ENCODE measurements at places on chromosomes 2 and 18. TPM values are rescaled to one million over a fixed set of nuclear protein-coding genes. Genes with fewer than 3 reads are reported as not detected.

GRCh38 chr18:22185771-22186386 is 16.5 kb downstream of the GATA6 start:
- peaks cover 17% of the 10 kb centered on the region for H3K36me3 ChIP-seq
- H3K27me3 ChIP-seq: no peaks in the 10 kb centered on the region
- no peak overlapping the region for H3K4me3 ChIP-seq
- DNase-seq: no peak
- no peak overlapping the region for H3K27ac ChIP-seq

DNA sequence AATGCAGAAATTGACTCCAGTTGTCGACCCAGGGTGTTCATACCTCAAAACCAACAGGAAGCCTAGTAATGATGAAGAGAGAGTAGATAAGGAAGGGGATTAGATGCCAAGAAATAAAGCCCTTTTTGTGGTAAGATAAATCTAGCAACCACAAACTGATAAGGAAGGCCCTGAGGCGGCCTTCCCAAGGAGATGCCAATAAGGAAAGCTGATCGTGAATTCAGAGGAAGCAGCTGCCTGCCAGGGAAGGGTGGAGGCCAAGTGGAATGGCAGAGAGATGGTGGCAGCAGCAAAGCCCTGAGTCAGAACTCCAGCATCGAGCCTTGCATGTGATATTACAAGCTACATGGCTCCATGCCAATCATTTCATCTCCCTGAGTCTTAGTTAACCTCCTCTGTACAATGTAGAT is 126.3 kb downstream of the IRS1 start:
- H3K4me1 ChIP-seq: peaks cover 15% of the 10 kb centered on the region
- peak overlapping the region; percentile 8 for H3K27ac ChIP-seq
- no peak overlapping the region for H3K4me3 ChIP-seq
- H3K27me3 ChIP-seq: no peaks in the 10 kb centered on the region
- DNase-seq: peak; percentile 78

GRCh38 chr18:53735526-53735925 is 488.9 kb downstream of the MBD2 start:
- H3K4me3 ChIP-seq: no peak overlapping the region
- no peak for DNase-seq
- no peaks in the 10 kb centered on the region for H3K4me1 ChIP-seq
- no peaks in the 10 kb centered on the region for H3K36me3 ChIP-seq
- H3K27ac ChIP-seq: no peak overlapping the region

GRCh38 chr18:79637921-79638909 is 41.4 kb upstream of the CTDP1 start:
- peaks cover 6% of the 10 kb centered on the region for H3K36me3 ChIP-seq
- DNase-seq: no peak
- H3K27ac ChIP-seq: no peak overlapping the region
- no peak overlapping the region for H3K4me3 ChIP-seq

- DNase-seq: peak; percentile 49
- no peak overlapping the region for H3K4me3 ChIP-seq
- H3K27me3 ChIP-seq: no peaks in the 10 kb centered on the region
- H3K36me3 ChIP-seq: no peaks in the 10 kb centered on the region
- H3K4me1 ChIP-seq: no peaks in the 10 kb centered on the region
Observed at GRCh38 chr2:160783474-160783873, 289.9 kb upstream of the RBMS1 start.

GRCh38 chr2:216777637-216778273 is 82.1 kb downstream of the TNP1 start:
- H3K4me1 ChIP-seq: peaks cover 12% of the 10 kb centered on the region
- H3K4me3 ChIP-seq: no peak overlapping the region
- no peaks in the 10 kb centered on the region for H3K27me3 ChIP-seq
- H3K36me3 ChIP-seq: no peaks in the 10 kb centered on the region
- no peak overlapping the region for H3K27ac ChIP-seq

DNA sequence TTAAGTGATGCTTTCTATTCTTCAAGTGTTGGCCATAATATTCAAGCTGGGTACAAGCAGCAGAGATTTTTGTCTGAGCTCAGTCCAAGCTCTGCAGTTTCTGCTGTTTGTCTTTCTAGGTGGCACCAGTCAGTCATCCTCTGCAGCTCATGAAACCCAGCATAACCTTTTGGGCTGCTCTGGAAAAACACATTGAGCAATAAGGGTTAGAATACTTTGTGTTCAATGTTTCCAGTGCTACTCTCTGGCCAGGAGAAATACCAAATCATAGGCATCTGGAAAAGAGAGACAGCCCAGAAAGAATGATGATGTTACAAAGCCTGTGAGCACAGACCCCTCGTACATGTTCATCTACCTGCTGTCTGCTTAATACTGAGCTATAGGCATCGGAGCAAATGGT is 19.5 kb upstream of the WIPF1 start:
- peaks cover 34% of the 10 kb centered on the region for H3K4me1 ChIP-seq
- no peak overlapping the region for H3K4me3 ChIP-seq
- DNase-seq: peak; percentile 74

GRCh38 chr2:4873364-4873763 is 818.8 kb upstream of the SOX11 start:
- peaks cover 6% of the 10 kb centered on the region for H3K4me1 ChIP-seq
- DNase-seq: no peak
- H3K27me3 ChIP-seq: no peaks in the 10 kb centered on the region
- no peak overlapping the region for H3K27ac ChIP-seq
- H3K36me3 ChIP-seq: no peaks in the 10 kb centered on the region
- H3K4me3 ChIP-seq: no peak overlapping the region

DNA sequence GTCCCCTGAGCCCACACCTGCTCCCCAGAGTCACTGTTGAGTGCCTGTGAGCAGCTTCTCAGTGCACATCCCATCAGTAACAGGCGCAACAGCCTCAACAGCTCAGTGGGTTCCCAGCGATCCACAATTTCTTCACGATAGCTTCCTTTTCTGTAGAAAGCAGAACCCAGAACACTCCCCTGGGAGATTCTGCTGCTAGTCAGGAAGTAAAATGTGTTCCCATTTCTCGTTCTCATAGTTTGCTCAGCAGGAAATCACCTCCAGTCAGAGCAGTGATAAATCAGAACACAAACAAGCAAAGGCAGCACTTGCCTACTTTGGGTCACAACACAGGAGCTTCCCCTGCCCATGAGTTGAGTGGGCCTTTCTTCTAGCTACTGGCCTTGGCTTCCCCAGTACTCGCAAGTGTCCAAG is 48.9 kb upstream of the ATG16L1 start:
- no peak for DNase-seq
- no peak overlapping the region for H3K27ac ChIP-seq
- H3K36me3 ChIP-seq: peaks cover 55% of the 10 kb centered on the region
- H3K4me1 ChIP-seq: no peaks in the 10 kb centered on the region
- no peak overlapping the region for H3K4me3 ChIP-seq
- H3K27me3 ChIP-seq: no peaks in the 10 kb centered on the region

- no peak overlapping the region for H3K4me3 ChIP-seq
- DNase-seq: peak; percentile 5
- H3K27me3 ChIP-seq: no peaks in the 10 kb centered on the region
- H3K27ac ChIP-seq: no peak overlapping the region
- no peaks in the 10 kb centered on the region for H3K36me3 ChIP-seq
Observed at GRCh38 chr18:29123706-29124530, 947.0 kb upstream of the CDH2 start.

GRCh38 chr18:9753846-9754245 is 45.7 kb downstream of the RAB31 start:
- DNase-seq: peak; percentile 96
- peaks cover 7% of the 10 kb centered on the region for H3K4me1 ChIP-seq
- H3K36me3 ChIP-seq: no peaks in the 10 kb centered on the region
- H3K27me3 ChIP-seq: no peaks in the 10 kb centered on the region
- H3K4me3 ChIP-seq: no peak overlapping the region

- no peak overlapping the region for H3K4me3 ChIP-seq
- H3K36me3 ChIP-seq: no peaks in the 10 kb centered on the region
- H3K4me1 ChIP-seq: no peaks in the 10 kb centered on the region
- peaks cover 17% of the 10 kb centered on the region for H3K27me3 ChIP-seq
- H3K27ac ChIP-seq: no peak overlapping the region
Observed at GRCh38 chr2:217733461-217733860, 269.3 kb downstream of the TNS1 start.

- peak; percentile 24 for DNase-seq
- no peaks in the 10 kb centered on the region for H3K4me1 ChIP-seq
- no peak overlapping the region for H3K4me3 ChIP-seq
- no peaks in the 10 kb centered on the region for H3K36me3 ChIP-seq
- H3K27me3 ChIP-seq: peaks cover 73% of the 10 kb centered on the region
Observed at GRCh38 chr2:26840937-26841610, 6.9 kb upstream of the DPYSL5 start.

GRCh38 chr2:10499911-10500521 is 51.9 kb upstream of the ODC1 start:
- H3K27me3 ChIP-seq: peaks cover 25% of the 10 kb centered on the region
- H3K4me1 ChIP-seq: peaks cover 19% of the 10 kb centered on the region
- DNase-seq: no peak
- H3K27ac ChIP-seq: no peak overlapping the region
- H3K4me3 ChIP-seq: no peak overlapping the region

- peak overlapping the region; percentile 67 for H3K4me3 ChIP-seq
- H3K27me3 ChIP-seq: no peaks in the 10 kb centered on the region
- H3K4me1 ChIP-seq: no peaks in the 10 kb centered on the region
- DNase-seq: no peak
- no peaks in the 10 kb centered on the region for H3K36me3 ChIP-seq
- no peak overlapping the region for H3K27ac ChIP-seq
Observed at GRCh38 chr2:120231974-120232635, 8.9 kb upstream of the TMEM185B start.

DNA sequence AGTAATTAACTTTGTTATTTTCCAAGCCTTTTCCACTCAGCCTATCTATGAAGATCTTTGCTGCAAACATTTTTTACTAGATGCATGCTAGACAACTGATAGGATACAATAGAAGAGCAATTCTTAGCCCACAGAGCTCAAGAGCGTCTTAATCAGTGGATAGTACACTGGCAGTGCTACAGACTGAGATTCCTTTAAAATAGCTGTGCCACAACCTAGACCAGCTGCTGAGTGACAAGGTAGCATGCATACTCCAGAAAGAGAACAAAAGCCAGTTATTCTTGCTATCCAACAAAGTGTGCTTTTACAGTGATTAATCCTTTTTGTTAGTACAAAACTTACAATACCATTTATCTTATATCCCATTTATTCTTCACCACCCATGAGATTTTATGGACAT is 507.9 kb upstream of the SYT4 start:
- H3K4me3 ChIP-seq: no peak overlapping the region
- H3K36me3 ChIP-seq: no peaks in the 10 kb centered on the region
- H3K27ac ChIP-seq: no peak overlapping the region
- peaks cover 24% of the 10 kb centered on the region for H3K4me1 ChIP-seq
- H3K27me3 ChIP-seq: no peaks in the 10 kb centered on the region
- DNase-seq: no peak

- H3K36me3 ChIP-seq: no peaks in the 10 kb centered on the region
- DNase-seq: no peak
- no peak overlapping the region for H3K4me3 ChIP-seq
Observed at GRCh38 chr2:209534228-209534627, 110.4 kb downstream of the MAP2 start.

DNA sequence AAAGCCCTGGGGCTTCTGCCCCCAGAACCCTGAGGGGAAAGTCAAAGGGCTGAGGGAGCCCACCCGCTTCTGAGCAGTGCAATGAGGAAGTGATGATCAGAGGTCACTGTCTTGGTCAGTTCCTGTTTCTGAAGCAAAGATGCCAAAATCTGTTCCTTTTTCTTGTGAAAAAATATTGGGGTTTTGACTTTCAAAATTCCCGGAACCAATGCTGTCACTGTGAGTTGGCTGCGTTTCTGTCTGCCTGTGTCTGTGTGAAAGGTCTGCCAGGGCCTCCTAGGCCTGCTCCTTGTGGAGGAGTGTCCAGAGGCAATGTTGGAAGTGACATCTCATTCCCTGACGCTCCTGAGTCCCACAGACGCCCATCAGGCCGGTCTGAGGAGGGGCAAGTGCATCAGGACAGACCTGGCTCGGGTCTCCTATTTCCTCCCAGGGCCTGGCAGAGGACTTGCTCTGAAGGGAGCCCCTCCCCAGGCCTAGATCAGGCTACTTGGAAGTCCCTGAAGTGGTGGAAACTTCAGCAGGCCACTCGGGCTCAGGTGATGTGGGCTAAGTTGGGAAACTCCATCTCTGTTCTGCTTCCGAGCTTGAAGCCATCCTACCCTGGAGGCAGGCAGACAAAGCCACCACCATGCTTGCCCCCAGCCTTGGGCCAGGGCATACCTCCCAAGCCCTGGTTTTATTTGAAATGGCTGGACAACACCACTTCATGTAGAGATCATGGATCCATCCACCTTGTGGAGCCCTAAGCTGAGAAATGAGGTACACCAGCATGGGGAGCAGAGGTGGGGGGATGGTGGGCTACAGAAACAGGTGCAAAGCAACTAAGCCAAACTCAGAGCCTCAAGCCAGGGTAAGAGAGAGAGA is 51.0 kb downstream of the PKDCC start:
- no peak overlapping the region for H3K4me3 ChIP-seq
- H3K36me3 ChIP-seq: no peaks in the 10 kb centered on the region
- H3K27me3 ChIP-seq: peaks cover 6% of the 10 kb centered on the region
- no peak for DNase-seq

DNA sequence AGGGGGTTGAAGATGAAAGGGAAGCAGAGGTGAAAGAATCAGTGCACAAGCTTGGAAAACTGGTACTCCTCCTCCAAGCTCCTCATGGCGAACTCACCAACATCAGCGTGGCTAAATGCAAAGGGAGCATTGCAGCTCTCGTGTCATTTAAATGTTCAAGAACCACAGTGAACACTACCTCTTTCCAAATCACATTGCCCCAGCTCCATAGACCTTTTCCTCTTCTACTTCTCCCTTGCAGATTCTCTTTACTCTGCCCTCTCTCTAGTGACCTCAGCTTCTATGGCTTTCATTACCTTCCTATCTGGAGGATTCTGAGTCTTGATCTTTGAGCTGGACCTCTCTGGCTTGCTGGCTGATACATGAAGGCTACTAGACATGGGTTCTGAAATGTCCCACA is 14.3 kb downstream of the EPB41L3 start:
- no peaks in the 10 kb centered on the region for H3K36me3 ChIP-seq
- no peaks in the 10 kb centered on the region for H3K27me3 ChIP-seq
- no peak overlapping the region for H3K4me3 ChIP-seq
- H3K27ac ChIP-seq: no peak overlapping the region
- DNase-seq: no peak
- H3K4me1 ChIP-seq: peaks cover 7% of the 10 kb centered on the region

GRCh38 chr2:20172273-20173055 is 52.5 kb downstream of the SDC1 start:
- H3K36me3 ChIP-seq: no peaks in the 10 kb centered on the region
- H3K4me1 ChIP-seq: peaks cover 1% of the 10 kb centered on the region
- no peak overlapping the region for H3K27ac ChIP-seq
- peak; percentile 71 for DNase-seq
- no peak overlapping the region for H3K4me3 ChIP-seq
- H3K27me3 ChIP-seq: no peaks in the 10 kb centered on the region

- H3K4me1 ChIP-seq: peaks cover 9% of the 10 kb centered on the region
- no peaks in the 10 kb centered on the region for H3K36me3 ChIP-seq
- no peak for DNase-seq
- peaks cover 14% of the 10 kb centered on the region for H3K27me3 ChIP-seq
- no peak overlapping the region for H3K27ac ChIP-seq
Observed at GRCh38 chr2:86416146-86416545, 25.0 kb upstream of the KDM3A start.

- peaks cover 28% of the 10 kb centered on the region for H3K36me3 ChIP-seq
- H3K4me1 ChIP-seq: peaks cover 20% of the 10 kb centered on the region
- no peak for DNase-seq
- peak overlapping the region; percentile 86 for H3K4me3 ChIP-seq
- no peak overlapping the region for H3K27ac ChIP-seq
Observed at GRCh38 chr18:12305930-12306629, 2.0 kb upstream of the TUBB6 start.

The TRAPPC12 gene
- 84.4 TPM for total RNA-seq

The STEAP3 gene
- total RNA-seq: 23.8 TPM

The TAF4B gene
- total RNA-seq: 5.8 TPM

The GPBAR1 gene
- total RNA-seq: 0.16 TPM

The SFT2D3 gene
- total RNA-seq: 3.6 TPM

The CIDEA gene
- not detected for total RNA-seq
